ENCODE measurements at places on chromosomes 7 and 10.
A peak's percentile ranks its signal among the peaks of the same experiment; 100 is the strongest.

- no peak for DNase-seq
Observed at GRCh38 chr10:67923551-67923950, 39.1 kb downstream of the SIRT1 start.

DNA sequence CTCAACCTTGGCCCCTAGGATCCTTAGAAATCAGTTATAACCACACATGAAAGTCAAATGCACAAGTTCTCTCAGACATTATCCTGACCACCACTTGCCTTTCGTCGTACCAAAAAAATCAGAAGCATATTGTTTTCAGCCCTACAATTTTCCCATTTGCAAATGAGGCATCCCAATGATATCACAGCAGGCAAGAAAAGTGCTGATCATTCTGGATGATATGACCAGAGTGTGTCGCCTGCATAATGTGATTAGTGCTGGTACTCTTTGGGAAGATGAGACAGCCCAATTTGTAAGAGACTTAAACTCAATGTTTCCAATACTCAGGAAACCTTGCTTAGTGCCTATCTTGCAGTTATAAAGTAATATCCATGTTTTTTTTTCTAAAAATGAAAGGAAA lies 168.0 kb downstream of the SORCS1 start:
- no peak for DNase-seq

- no peak for DNase-seq
Observed at GRCh38 chr7:4549681-4550080, 132.4 kb upstream of the FOXK1 start.

DNA sequence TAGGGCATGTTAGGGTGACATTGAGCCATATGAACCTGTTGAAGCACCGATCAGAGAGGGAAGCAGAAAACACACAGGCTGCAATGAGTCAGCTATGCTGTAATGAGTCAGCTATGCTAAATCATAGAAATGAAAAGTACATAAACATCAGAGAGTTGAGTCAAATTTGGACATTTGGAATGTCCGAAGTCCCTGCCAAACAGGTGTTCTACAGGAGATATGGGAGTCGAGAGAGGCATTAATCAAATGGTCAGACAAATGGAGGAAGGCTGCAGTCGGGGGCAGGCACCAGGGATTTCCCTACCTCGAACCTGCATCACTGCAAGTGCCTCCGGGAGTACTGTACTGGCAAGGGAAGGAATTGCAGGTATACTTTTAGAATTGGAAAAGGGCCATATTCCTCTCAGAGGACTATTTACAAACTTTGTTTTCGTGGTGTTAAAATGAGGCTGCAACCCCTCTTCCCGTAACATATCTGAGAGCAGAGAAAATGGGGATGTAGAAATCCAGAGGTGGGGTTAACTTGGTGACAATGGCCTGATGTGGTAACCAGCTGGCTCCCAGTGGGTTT lies 8.8 kb upstream of the ZC3HAV1 start:
- DNase-seq = no peak

- no peak for DNase-seq
Observed at GRCh38 chr10:15436696-15437095, 65.6 kb upstream of the FAM171A1 start.

DNA sequence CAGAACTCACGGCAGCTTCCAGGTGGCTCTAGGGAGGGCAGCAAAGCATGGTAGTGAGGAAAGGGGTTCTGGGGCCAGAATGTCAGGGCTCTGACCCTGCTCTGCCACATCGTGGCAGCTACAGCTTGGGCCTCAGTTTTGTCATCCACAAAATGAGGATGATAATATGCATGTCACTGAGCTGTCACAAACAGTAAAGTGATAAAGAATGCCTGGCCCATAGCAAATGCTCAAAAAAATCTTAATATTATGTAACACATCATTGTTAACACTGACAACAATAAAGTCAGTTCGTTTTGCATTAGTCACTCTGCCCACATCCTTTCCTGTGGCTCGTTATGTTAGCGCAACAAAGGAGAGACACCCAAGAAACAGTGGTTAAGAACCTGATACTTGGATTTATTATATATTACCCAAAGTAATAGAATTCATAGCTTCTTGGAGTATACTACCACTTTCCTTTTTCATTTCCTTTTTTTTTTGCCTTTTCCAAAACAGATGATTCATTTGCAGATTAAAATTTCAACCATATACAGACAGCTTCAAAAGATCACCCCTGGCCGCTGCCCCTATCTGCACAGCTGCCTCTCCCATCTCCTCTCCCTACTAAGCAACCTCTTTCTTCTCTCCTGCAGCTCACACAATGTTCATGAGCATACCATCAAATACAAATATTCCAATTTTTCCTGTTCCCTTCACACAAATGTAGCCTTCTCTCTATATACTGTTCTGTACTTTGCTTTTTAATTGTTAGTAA lies 45.5 kb upstream of the DDC start:
- DNase-seq = no peak

DNA sequence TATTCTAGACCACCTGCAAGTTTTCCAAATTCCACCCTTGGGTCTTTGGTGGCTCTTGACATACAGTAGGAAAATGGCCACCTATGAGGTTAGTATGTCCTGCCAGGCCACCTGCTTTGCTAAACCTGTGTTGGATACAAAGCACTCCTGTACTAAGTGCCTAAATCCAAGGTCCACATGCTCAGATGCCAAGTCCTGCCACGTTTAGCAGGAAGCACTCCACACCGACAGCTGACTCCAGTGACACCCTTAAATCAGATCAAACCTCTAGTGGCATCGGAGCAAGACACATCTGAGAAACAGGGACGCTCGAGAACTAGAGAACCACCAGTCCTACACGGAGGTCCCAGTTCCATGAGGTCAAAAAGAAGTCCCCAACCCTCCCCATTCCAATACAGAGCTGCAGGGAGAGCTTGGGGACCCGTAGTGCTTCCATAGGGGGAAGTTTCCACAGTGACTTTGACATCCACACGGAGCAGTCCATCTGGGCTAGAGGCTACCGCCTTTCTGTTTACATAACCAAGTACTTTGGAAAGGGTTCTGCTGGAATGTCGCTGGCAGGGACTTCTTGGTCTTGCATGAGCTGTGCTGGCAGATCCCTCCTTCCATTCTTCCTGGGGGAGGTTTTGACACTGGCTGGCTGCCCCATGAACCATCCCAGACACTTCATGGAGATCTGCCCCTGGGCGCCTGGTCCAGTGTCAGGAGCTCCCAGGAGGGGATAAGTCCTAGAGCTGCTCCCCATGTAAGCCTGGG lies 290.6 kb downstream of the PRPF18 start:
- no peak for DNase-seq

DNA sequence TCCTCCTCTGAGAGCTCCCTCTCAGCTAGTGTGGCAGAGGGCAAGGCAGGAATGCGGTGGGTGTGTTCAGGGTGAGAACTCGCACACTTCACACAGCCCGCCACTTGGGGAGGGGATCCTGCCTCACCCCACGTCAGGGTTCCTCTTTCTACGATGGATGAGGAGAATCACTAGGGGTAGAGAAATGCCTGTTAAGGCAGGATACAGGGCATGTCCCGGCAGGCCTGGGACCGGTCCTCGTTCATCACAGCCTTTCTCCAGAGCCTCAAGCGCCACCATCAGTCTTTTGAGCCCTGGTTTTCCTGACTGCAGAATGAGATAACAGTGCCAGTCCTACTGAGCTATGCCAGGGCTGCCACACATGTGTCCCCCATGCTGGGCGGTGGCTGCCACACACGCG lies 546.7 kb upstream of the ADARB2 start:
- DNase-seq = no peak

- DNase-seq = no peak
Observed at GRCh38 chr10:131027256-131027655, 284.3 kb downstream of the TCERG1L start.

DNA sequence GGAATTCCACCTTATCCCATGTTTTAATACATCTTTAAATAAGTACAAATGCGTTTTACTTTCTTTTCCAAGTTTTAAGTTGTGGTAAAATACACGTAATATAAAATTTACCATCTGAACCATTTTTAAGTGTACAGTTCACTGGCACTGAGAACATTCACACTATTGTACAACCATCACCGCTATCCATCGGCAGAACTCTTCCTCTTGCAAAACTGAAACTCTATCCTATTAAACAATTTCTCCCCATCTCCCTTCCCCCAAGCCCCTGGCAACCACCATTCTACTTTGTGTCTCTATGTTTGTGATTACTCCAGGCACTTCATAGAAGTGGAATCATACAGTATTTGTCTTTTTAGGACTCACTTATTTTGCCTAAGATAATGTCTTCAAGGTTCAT lies 33.8 kb downstream of the HIP1 start:
- DNase-seq = no peak

GRCh38 chr7:105268511-105269392 lies 120.0 kb downstream of the SRPK2 start:
- peak; percentile 26 for DNase-seq

GRCh38 chr7:140223515-140224221 lies 46.9 kb upstream of the KDM7A start:
- no peak for DNase-seq

GRCh38 chr7:24498439-24498838 lies 74.8 kb upstream of the PALS2 start:
- DNase-seq = no peak

- DNase-seq = no peak
Observed at GRCh38 chr10:24952143-24952706, at the start of gene PRTFDC1. Gene PRTFDC1 (minus strand): TSS chr10:24952606. CDS start chr10:24952575, 31 bp downstream.

DNA sequence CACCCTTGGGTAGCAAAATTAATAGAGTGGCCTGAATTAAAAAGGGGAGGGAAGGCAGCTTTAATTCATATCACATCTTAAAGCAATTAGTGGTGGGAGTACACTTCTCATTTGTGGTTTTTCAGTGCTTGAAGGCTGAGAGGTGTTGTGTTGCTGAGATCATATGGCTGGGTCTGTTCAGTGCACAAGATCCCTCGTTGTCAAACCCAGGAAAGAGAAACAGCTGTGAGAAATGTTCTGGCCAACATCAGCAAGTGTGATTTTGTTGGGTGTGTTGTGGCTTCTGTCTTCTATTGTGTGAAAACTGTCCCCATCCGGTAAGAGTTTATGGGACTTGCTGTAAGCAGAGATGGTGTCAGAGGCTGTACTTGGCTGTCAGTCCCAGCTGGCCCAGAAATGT lies 197.9 kb upstream of the BMPER start:
- no peak for DNase-seq

DNA sequence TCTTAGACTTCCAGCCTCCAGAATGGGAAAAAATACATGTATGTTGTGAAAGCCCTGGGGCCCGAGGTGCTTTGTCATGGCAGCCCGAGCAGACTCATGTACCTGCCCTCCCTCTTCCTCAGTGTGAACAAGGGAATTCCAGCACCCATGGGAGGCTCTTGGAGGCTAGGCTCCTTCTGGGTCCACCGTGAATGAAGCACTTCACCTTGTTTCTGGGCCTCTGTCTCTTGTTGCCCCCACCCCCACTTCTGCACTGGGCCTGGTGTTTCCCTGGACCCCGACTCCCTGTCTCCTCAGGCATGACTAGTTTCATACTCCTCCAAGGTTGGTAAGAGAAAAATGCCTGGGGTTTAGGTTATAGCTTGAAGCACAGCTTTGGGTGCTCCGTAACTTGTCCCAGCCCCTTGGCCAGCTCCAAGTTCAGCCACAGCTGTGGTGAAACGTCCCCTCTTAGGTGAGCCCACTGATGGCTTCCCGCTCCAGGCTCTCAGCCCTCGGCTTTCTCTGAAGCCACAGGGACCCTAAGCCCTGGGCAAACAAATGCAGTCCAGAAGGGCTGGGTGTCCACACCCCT lies 30.2 kb upstream of the ARHGAP22 start:
- DNase-seq = no peak

DNA sequence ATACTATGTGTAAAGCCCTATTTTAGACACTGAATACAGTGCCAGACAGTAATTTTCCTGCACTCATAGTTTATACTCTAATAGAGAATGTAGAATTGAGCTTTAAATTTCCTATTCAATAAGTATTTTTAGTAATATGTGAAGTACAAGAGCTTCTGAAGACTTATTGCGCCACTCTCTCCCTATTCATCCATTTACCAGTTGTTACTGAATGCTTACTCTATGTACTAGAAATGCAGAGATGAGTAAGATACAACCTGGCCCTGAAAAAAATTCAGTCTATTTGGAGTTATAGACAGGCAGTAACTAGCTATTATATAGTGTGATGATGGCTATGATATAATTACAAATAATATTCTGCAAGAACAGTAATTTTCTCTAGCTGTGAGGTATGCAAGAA lies 98.8 kb downstream of the ADK start:
- DNase-seq = no peak

DNA sequence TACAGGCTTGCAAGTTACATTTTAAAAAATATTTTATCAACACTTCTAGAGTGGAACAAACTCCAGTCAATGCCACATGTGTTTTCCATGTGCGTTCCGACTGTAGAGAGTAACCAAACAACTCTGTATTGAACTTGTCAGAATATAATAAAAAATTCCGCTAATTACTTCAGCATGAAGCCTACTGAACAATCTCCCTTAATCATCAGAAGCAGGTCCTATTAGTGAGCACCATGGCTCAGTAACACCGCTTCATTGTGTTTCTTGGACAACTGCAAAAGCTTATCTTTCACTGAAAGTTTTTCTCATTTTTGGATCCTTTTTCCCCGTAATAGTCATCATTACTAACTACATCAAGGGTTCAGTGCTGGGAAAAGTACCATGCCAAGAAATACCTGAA lies 117.0 kb downstream of the MKX start:
- no peak for DNase-seq

- DNase-seq = no peak
Observed at GRCh38 chr7:4689151-4689550, 7.1 kb downstream of the FOXK1 start.

All from smooth muscle cell of the brain vasculature (primary cell).